ENCODE measurements at places on chromosomes 1 and 21.

DNA sequence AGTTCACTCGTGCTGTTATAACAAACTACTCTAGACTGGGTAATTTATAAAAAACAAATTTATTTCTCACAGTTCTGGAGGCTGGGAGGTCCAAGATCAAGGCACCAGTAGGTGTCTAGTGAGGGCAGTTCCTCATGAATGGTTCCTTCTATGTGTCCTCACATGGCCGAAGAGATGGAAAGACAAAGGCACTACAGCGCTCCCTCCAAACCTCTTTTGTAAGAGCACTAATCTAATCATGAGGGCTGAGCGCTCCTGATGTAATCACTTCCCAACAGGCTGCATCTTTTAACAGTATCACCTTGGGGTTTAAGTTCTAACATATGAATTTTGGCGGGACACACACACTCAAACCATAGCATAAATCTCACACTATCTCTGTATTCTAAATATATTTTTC is 54.0 kb upstream of the KANK4 start:
- DNase-seq: no peak

DNA sequence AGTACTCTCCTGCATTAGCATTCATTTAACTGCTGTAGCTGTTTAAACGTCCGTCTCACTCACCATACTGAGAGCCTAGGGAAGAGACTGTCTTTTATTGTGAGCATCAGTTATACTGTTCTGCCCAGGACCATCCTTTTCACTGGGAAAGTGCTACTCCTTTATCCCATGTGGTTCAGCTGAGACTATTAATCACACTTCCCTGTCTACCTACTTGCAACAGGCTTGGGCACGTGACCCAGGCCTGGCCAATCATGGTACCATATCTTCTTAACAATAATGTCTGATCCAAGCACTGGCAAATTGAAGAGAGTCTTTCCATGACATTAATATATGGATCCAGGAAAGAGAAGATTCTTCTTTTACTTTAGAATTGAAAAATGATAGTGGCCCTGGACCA is 108.1 kb downstream of the TM2D1 start:
- DNase-seq: no peak

GRCh38 chr1:44460107-44460882 is 55.2 kb downstream of the RNF220 start:
- no peak for DNase-seq

DNA sequence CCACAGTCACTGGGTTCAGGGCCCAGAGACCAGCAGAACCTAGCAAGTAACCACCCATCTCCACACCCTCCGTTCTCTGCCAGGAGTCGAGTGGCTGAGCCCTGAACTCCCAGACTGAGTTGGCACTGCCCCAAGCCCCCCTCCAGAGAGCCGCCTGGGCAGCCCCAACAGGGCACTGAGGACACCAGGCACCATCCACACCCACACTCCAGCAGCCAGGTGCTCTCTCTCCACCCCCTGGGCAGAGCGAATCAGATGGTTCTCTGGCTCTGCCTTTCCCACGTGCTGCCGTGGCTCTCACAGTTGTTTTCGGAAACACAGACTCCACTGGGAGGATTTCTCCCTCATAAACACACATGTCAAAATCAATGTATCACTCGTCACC is 13.6 kb downstream of the WDR4 start:
- no peak for DNase-seq

DNA sequence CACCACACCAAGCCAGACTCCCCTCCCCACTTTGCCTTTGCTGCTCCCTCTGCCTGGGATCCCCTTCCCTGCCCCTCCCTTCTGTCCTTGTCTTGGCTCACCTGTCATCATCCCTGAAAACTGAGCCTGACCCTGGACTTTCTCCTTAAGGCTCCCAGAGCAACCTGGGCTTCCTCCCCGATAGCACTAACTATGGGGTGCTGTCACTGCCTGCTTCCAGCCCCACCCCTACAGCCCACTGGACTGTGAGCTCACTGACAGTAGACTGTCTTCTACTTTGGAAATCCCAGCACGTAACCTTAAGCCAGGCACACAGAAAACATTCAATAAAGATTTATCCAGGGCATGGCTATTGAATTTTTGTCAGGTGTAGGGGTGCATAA is 9.5 kb upstream of the CSF1 start:
- DNase-seq: no peak

GRCh38 chr1:115757856-115758255 is 10.7 kb downstream of the CASQ2 start:
- no peak for DNase-seq

DNA sequence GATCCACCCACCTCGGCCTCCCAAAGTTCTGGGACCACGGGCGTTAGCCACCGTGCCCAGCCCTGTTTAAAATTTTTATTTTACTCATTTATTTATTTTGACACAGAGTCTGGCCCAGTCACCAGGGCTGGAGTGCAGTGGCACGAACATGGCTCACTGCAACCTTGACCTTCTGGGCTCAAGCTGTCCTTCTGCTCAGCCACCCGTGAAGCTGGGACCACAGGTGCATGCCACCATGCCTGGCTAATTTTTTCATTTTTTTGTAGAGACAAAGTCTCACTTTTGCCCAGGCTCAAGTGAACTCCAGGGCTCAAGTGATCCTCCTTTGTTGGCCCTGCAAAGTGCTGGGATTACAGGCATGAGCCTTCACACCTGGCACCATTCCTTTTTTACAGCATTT is 27.5 kb upstream of the DNAJC6 start:
- DNase-seq: no peak

DNA sequence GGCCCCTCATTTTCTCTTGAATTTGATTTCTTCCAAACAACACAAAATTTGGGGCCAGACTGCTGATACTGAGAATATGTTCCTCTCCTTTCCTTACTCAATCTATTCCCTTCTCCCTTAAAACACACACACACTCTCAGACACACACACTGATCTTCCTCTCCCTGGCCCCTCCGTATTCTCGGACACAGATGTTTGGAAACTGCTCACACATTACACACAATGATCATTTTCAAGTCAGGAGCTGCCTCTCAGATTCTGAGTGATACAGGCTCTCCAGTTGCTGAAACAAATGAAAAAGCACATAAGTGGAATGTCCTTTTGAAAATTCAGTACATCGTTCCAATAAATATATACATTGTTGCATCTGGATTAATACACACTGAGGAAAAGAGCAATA is 161.3 kb downstream of the CLEC20A start:
- no peak for DNase-seq

Measured in stimulated activated CD4-positive, alpha-beta T cell treated with anti-CD3 and anti-CD28 coated beads, Interleukin-1b, Interleukin-23, amount 100 ng/mL, for 1 hour (primary cell).